ENCODE measurements at places on chromosomes 5 and 9. TPM values are rescaled to one million over a fixed set of nuclear protein-coding genes. Genes with fewer than 3 reads are reported as not detected.

GRCh38 chr5:95526871-95527270 is 27.9 kb downstream of the SKIC3 start:
- DNase-seq: no peak

GRCh38 chr9:101162231-101162630 is 133.7 kb downstream of the PLPPR1 start:
- DNase-seq: no peak

- DNase-seq: no peak
Observed at GRCh38 chr5:113187906-113188305, 211.3 kb downstream of the DCP2 start.

GRCh38 chr5:32506799-32507198 is 62.3 kb upstream of the ZFR start:
- peak; percentile 68 for DNase-seq

DNA sequence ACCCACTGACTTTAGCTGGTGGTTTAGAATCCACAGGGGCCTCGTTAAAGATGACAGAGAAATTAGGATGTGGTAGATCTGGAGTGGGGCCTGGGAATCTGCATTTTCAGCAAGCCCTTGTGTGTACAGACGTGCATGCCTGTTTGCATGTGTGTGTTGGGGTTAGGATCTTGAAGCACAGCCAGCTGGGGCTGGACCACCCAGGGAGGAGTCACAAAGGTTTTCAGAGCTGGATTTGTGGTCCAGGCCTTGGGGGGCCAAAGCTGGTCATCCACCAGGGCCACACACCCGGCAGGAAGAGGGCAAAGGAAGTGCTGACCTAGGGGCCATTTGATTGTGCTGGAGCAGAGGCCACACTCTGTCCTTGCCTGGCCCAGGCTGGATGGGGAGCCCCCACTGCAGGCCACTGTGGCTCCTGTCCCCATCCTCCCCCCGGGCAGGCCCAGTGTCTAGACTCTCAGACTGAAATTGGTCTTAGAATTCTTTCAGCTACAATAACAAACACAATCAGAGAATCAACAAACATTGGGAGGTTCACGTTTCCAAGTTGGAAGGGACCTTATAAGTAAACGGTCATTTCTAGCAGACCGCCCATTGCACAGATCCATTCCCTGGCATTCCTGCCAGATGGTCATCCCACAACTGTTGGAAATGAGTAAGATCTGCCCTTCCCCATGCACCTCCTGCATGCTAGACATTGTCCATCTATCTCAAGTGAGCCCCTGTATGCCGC is 10.3 kb downstream of the CDX1 start:
- DNase-seq: no peak

CATSPER3 gene
- not detected for total RNA-seq

GRCh38 chr5:112109331-112110007 is 309.6 kb downstream of the EPB41L4A start:
- no peak for DNase-seq

DNA sequence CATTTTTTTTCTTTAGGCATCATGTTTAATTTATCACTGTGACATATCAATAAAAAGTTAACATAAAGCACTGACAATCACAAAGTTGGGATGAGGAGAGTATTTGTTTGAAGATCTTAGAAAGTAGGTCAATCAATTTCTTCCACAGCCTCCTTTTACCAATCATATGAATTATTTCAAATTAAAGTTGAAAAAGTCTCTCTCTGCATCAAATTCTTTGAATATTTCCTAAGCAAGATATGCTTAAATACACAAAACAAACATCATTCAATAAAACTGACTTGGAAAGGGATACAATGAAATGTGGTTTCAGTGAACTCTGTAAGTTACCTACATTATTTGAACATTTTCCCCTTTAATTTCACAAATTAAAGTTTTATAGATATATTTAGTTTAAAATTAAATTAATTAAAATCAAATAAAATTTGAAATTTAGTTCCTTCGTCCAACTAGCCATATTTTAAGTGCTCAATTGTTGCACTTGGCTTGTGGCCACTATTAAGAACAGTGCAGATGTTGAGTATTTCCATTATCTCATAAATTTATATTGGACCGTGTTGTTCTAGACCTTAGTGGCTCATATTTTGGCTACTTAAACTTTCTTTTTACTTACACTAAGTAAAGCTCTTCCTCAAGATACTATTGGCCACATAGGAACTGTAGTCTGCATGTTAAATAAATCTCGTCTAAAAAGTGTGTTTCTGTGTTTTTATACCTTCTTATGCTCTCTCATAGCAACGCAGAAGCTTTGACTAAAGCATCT is 949.7 kb upstream of the NUDT12 start:
- no peak for DNase-seq

- DNase-seq: no peak
Observed at GRCh38 chr5:97919719-97920118, 736.7 kb upstream of the RIOK2 start.

- DNase-seq: no peak
Observed at GRCh38 chr5:69129413-69129812, 35.6 kb downstream of the SLC30A5 start.

- no peak for DNase-seq
Observed at GRCh38 chr5:73861313-73861988, 235.5 kb downstream of the ARHGEF28 start.

DNA sequence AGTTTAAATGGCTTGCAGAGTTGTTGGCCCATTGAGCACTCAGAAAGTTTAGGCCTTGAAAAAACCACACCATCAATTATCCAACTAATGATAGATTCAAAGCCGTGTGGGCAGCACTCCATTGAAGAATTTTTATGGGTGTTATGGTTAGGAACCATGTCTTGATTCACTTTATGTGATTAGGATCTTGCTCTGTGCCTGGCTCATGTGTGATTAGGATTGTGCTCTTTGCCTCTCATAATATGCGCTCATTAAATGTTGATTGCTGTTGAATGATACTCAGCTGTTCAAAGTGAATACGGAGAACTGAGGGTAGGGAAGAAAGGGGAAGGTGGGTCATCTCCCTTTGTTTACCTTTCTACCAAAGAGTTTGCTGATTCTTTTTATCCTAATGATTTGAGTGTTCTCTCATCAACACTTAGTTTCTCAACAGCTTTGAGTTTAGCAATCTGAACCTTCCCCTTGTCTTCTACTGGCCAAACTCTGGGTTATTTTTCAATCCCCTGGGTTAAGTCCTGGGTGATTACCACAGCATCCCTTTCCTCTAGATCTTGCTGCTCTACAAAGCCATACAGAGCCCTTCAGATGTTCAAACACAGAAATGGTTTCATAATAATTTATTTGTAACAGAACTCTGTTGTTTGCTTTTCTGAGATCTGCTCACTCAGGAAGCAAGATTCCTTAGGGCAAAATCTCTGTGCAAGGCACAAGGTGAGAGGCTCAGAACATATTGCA is 668.8 kb upstream of the RGMB start:
- DNase-seq: no peak

DNA sequence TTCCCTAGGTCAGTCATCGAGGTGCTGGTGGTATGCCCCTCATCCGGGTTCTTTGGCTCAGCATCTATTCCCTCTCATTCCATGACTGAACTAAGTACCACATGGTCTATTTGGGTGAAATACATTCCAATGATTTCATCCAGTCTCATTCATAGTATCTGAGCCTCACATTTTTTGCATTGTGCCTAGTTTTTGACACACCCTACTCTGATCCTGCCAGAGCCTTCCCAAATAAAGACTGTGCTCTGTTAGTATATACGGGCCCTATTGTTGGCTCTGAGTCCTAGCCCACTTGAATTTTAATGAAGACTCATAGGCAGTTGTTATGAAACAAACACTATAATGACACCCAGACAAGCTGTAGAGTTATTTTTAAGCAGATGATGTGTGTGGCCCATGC is 740.7 kb downstream of the CETN3 start:
- DNase-seq: no peak

DNA sequence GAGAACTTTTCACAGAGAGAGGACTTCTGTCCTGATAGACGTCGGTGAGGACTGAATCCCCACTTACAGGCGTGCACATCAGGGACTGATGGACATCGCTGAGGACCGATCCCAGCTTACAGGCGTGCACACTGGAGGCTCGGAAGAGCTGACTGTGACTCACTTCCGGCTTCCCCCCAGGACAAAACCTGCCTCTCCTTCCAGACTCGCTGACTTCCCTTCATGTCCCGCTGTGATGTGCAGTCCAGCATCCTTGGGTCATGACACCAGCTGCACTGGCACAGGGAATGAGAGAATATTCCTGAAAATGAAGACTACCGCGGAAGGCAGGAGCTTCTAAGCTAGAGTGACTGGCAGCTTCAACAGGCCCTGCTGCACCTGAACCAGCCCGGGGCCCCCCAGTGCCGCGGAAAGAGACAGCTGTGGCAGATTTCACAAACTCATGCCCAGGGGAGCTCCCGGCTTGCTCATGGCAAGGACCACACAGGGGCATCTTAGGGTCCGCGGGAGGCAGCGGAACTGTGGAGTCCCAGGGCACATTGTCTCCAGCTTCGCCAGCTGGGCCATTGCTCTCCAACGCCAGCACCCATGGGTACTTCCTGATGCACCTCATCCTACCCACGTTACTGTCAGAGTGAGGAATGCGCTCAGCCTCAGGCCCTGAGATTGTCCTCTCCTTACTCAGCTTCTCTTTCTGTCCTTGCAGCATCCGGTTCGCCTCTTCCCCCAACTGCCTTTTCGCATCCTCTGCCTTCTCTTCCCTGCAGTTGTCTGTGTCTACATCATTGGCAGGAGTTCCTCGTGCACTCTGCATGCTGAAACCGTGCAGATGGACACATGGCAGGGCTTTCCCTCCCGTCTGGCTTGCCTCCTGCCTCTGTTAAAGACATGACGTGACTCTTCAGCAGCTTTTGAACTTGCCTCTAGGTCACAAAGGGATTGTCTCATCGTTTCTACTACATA is 29.5 kb downstream of the SURF6 start:
- DNase-seq: no peak

PLK2 gene
- 109 TPM for total RNA-seq

SPINK7 gene
- 44.1 TPM for total RNA-seq

GRCh38 chr5:142306077-142306502 is 18.7 kb downstream of the SPRY4 start:
- no peak for DNase-seq

EQTN gene
- total RNA-seq: not detected

GRCh38 chr5:111385970-111386831 is 126.1 kb downstream of the STARD4 start:
- no peak for DNase-seq

OTULINL gene
- total RNA-seq: 1.6 TPM

PTGES gene
- 14.4 TPM for total RNA-seq

- no peak for DNase-seq
Observed at GRCh38 chr9:137146527-137146918, 7.6 kb downstream of the GRIN1 start.

DNA sequence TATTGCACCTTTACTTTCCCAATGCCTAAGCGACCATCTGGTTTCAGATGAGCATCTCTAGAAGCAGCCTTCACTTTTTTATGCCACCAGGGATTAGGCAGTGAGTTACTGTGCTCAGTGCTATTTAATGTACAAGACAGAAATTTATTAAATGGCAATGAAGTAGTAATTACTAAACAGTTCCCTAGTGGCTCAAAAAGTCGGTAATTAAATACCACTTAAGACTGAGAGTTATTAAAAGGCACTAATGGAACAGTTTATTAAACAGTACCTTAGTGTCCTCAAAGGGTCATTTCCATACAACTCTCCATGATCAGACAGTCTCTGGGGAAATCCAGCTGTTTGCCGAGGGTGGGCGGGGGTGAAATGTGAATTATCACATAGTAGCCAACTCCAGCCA is 42.3 kb downstream of the LHFPL2 start:
- DNase-seq: no peak

DNA sequence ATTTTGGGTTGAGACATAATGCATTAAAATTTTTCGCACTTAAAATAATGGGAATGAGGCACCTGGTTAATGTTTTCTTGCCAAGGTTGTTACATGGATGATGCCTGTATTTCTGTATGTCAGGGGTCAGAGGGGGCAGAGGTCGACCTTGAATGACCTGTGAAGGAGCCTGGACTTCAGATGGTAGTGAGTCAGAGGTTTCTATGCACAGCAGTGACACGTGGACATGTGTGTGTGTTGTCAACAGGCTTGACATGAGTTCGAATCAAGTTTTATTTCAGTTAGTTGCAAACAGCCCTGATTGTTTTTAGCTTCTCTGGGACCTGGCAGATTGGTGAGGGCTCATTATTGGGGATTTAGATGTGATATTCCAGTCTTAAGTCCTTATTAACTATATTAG is 3.6 kb downstream of the IL5 start:
- DNase-seq: no peak

- DNase-seq: peak; percentile 80
Observed at GRCh38 chr5:133818031-133818431, 150.4 kb downstream of the C5orf15 start.

DNA sequence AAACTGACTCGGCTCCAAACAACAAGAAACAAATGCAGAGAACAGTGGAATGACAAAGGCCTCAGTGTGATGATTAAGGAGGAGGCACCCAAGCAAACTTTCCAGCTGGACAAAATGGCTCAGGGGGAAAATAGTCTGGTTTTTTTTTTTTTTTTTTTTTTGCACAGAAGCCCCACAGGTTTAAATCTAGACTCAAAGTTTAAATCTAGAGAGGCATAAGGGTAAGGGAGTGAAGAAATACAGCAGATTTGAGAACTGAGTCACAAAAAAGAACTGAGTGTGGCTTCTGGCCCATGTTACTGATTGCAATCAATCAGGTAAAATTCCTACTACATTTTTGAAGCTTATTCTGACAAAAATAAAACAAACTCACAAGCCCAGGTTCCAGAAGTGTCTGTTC is 12.3 kb downstream of the BOD1 start:
- no peak for DNase-seq
